CD4-positive, alpha-beta T cell treated with Interleukin-17A for 4 hours (primary cell): ENCODE measurements at places on chromosomes 4 and X.

GRCh38 chrX:100600758-100601157, 16.0 kb downstream of the TNMD start:
- DNase-seq, result no peak

DNA sequence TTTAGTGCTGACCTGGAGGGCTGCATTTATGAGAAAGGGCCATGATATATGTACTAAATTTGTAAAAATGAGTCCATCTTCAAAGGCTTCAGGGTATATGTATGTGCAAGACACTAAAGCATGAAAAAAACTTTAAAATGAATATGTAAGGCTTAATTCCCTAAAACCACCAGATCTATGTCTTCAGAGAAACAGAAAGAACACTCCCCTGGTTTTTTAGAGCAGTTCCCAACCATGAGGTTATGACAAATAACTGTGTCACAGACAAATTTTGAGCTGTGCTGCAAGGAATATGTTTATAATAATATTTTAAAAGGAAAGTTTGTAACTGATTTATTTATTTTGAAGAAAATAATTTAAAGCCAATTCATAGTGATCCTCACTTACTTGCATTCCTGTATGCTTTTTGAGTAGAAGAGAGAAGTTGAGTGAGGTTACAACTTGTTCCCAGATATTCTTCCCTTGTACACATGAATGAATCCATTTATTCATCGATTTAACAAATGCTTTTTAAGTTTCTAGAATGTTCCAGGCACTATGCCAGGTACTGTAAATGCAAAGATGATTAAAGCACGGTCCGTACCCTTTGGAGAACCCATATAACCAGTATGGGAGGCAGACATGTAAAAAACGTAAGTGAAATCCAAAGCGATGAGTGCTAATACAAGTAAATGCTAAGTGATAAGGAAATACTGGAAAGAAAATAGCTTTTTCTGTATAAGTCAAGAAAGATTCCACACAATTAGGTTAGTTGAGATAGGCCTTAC, 295.2 kb upstream of the DIAPH2 start:
- no peak for DNase-seq

DNA sequence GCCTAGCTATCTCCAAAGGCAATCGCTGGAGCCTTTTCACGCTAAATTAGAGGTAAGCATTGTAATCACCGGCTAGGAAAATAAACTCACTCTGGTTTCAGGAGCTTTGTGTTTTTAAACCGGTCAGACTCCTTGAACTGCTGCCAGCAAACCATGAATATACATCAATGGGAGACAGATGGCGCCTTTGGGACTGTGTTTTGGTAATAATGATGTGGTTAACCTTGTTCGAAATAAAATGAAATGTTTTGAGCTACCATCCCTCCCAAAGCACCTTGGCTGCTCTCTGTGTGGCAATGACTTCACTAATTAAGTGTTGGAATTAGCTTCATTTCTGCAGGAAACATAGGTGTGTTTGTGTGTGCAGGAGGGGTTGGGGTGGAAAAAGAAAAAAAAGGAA, 65.3 kb downstream of the CLNK start:
- DNase-seq, result no peak

DNA sequence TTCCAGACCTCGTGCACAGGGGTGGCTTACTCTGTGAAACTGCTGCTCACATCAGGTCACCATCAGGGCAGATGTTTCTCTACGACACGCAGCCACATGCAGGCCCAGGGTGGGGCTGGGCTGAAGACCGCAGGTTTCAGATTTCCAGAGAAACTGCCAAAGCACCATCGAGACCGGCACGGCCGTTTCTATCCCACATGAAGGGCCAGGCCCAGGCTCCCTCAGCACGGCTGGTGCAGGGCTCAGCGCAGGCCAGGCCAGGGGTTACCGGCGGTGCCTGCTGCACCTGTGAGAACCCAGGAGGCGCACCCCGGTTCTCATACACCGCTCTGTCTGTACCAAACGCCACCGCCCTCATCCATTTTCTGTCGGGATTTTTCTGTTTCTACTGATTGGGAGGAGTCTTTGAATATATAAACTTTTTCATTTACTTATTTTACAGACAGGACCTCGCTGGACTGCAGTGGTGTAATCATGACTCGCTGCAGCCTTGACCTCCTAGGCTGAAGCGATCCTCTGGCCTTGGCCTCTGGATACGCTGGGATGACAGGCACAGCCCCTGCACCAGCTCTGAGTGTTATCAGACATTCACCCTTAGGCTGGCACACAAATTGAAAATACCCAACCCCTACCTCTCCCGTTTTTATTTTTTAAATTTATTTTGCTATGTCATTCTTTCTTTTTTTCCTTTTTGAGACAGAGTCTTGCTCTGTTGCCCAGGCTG, 17.1 kb downstream of the CTBP1 start:
- DNase-seq, result no peak

DNA sequence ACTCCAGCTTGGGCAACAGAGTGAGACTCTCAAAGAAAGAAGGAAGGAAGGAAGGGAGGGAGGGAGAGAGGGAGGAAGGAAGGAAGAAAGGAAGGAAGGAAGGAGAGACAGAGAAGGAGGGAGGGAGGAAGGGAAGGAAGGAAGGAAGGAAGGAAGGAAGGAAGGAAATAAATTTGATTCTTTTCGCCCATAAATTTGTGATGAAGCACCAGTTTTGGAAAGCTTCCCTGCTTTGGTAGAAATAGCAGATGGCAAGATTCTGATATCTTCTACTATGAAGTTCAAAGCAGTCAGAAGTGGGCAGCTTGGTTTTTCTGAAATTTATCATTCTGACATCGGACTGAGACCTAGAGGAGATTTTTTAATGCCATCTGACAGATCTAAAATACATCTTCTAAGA, 11.7 kb upstream of the GYG2 start:
- no peak for DNase-seq

GRCh38 chr4:139916041-139916440, 237.9 kb downstream of the MAML3 start:
- no peak for DNase-seq
